ENCODE measurements at places on chromosomes 2 and 18.

DNA sequence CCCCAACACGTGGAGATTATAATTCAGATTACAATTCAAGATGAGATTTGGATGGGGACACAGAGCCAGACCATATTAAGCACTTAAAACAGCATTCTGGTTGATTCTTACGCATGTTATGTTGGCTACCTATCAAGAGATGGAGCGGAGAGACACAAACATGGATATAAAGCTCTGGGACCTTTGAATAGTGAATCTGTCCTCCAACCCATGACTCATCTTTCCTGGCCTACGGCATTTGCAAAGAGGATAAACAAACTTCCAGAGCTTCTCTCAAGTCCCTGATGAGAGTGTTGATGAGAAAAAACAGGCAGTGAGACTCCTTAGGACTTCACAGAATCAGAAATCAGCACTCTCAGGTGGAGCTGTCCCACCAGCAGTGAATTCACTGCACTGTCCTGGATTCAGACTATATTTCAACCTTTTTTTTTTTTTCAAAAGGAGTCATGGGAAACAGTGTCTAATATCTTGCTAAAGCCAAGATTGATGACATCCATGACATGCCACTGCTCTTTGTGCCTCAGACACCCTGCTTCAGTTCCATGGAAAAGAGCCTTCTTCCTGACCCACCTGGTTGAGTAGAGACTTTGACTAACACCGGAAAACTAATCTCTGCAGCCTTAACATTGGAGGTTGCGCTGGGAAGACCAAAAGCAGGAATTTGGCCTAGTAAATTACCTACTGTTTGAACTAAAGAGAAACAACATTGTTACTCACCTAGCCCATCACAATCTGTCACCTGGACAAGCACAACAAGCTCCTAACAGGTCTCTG is 62.1 kb upstream of the NPAS2 start:
- no peak for DNase-seq

- no peak for DNase-seq
These were observed 26.1 kb upstream of the SYT4 start for GRCh38 chr18:43303376-43303775.

GRCh38 chr18:61847164-61847791 is 45.5 kb downstream of the RNF152 start:
- no peak for DNase-seq

DNA sequence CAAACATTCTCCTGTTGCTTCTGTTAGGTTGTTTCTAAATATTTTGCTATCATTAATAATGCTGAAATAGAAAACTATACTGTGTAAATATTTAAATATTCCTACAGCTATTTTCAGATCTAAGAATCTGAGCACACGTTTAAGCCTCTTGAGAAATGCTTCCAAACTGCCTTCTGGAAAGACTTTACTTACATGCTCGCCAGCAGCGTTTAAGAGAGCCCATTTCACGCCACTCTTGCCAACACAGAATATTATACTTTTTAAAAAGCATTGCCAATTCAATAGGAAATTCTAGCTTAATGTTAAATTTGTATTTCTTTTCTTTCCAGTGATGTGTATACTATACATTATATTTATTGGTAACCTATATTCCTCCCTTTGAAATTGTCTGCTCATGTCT is 92.0 kb downstream of the TMEM163 start:
- no peak for DNase-seq

DNA sequence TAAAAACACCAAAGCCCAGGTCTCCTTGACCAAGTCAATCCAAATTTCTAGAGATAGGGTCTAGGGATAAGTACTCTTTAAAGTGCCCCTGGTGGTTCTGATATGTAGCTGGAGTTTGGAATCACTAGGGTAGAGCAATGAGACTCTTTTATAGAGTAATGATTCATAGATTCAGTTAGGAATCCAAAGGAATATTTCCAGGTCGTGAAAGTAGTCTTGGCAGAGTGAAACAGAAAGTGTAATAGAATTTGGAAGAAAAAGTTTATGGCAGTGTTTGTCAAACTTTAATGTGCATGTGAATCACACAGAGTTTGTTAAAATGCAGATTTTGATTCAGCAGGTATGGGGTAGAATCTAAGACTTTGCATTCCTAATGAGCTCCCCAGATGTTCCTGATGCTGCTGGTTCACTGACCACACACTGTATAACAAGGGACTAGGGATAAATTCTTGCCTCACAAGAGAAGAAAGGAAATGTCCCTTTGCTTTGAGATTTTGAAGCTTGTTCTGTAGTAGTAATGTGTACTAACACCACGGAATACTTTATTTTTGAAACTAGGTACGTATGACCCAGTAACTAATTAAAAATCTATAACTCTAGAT is 1.8 kb downstream of the UPP2 start:
- no peak for DNase-seq

GRCh38 chr2:15195813-15196212 is 365.3 kb downstream of the NBAS start:
- DNase-seq: no peak

GRCh38 chr2:84940831-84941412 is 30.0 kb upstream of the KCMF1 start:
- DNase-seq: no peak

GRCh38 chr2:120005834-120006521 is 6.9 kb upstream of the EPB41L5 start:
- DNase-seq: no peak

GRCh38 chr2:182559623-182560022 is 132.8 kb upstream of the PDE1A start:
- DNase-seq: no peak

GRCh38 chr2:127398239-127398590 is 10.4 kb upstream of the MAP3K2 start:
- DNase-seq: peak; percentile 61

DNA sequence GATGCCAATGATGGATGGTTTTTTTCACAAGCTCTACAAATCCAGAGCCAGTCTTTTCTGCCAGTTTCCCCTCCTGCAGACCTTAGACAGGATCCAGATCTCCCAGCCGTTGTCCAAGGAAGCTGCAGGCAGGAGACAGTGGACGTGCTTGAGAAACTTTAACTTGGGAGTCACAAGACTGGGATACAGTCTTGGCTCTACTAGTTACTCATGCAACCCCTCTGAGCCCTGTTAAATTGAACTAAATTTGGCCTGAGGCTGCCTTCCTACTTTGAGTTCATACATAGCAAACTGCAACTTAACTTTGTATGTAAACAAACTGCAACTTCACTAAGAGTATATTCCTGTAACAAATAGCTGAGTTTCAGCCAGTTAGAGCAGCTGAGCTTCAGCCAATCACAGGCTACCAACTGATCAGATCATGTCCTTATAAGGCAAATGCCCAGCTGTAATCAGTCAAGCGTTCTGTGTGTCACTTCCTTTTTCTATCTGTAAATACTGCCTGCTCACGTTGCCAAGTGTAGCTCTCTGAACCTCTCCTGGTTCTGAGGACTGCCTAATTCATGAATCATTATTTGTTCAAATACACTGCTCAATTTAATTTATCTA is 140.9 kb downstream of the CAPN13 start:
- DNase-seq: no peak

DNA sequence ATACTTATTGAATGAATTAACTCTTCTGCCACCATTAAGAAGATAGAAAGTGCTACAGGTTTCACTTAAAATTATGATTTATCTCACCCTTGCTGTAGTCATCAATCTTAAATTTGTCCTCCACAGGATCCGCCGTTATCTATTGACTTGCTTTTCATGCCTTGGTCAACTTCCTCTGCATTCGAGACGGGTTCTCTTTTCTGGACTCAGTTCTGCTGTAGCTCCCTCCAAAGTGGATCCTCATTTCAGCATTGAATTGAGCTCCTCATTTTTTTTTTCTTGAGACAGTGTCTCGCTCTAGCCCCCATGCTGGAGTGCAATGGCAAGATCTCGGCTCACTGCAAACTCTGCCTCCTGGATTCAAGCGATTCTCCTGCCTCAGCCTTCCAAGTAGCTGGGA is 27.6 kb downstream of the INPP5D start:
- DNase-seq: no peak

All from GDM1 (cell line).